ENCODE measurements at places on chromosomes 1 and 21.

DNA sequence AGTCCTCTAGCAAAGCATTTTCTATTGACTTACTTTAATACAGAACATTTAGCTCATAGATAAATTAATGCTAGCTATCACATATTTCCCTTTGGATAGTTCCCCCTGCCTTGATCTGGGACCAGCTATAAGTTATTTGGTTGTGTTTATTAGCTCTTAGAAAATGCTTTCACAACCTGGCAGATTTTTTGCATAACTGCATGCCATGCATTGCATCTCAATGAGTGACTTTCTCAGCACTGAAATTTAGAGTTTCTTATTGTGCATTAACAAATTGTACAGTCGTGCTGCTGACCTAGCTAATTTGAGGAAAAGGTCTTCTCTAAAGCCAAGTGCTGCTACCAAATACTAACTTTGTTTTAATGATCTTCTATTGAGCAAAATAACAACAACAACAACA is 164.8 kb downstream of the PLPPR5 start:
- no peak for DNase-seq

- DNase-seq: no peak
Measured at GRCh38 chr21:35911412-35912191, 148.7 kb downstream of the SETD4 start.

DNA sequence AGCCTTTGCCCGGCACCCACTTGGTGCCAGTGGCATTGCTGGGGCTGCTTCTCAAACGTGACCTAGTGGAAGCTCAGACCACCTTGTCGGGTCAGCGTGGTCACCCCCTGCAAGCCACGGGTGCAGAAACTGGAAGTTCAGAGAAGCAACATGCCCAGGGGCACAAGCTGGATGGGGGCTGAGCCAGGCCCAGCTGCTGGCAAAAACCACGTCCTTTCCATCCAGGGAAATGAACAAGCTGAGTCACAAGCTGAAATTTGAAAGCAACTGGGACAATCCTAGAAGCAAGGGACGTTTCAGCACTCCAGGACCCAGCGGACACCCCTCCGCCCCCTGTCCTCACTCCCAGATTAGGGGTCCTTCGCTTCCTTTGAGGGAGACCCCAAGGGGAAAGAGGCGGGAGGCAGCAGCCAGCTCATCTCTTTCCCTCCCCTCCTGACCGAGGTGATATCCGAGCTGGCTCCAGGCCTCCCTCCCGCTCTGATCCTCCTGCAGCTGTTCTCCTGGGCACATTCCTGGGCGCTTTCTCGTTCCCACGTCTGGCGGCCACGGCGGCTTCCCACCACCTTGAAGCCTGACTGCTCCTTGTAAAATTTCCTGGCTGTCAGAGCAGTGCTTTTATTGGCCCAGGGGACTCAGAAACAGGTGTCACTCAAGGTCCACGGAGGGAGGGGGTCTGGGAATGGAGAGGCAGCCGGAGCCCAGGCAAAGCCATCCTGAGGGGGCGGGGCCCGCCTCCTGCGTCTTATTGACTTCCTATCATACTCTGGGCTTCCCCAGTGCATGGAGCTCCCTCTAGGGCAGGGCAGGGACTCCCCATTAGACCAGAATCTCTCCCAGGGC is 62.8 kb downstream of the PAX7 start:
- DNase-seq: no peak

DNA sequence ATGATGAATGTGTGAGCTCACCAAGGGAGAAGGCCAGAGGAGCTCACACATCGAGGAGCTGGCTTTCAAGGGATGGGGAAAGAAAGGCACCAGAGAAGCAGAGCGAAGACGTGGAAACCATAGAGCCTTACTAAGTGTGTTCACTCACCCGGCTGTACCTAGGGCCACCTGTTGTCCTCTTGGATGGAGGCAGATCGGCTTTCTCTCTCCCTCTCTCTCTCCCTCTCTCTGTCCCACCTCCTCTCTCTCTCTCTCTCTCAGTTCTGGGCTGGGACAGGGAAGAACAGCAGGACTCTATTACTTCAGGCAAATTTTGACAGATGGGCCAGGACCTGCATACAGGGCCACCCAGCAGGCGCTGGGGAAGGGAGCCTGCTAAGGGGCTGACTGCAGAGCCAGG is 64.8 kb downstream of the HIVEP3 start:
- no peak for DNase-seq

- DNase-seq: no peak
Measured at GRCh38 chr1:28812669-28813468, 899 bp downstream of the OPRD1 start.

DNA sequence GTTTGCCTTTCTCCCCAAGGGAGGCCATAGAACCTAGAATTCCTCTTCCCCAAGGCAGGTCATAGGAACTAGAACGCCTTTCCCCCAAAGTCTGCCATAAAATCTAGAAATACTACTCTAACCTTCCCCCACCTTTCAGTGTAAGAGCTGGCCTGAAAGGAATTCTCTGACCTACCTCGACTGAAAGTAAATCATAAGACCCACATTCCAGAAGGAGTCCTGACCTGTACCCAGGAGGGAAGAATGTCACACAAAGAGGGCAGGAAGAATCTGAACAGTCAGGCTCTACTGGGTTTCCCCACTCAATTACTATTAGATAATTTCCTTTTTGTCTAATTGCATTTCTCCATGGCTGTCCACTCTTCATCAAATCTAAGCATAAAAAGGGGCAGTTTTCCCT is 5.7 kb upstream of the ATG4C start:
- DNase-seq: no peak

GRCh38 chr1:29621826-29622435 is 385.6 kb downstream of the PTPRU start:
- no peak for DNase-seq

- no peak for DNase-seq
Measured at GRCh38 chr1:119988306-119989062, 81.0 kb downstream of the NOTCH2 start.

- DNase-seq: peak; percentile 34
Measured at GRCh38 chr1:109397581-109398342, at the start of gene SORT1. TSS of gene SORT1 (minus strand) at chr1:109397918. CDS start at chr1:109397892, 26 bp downstream.

DNA sequence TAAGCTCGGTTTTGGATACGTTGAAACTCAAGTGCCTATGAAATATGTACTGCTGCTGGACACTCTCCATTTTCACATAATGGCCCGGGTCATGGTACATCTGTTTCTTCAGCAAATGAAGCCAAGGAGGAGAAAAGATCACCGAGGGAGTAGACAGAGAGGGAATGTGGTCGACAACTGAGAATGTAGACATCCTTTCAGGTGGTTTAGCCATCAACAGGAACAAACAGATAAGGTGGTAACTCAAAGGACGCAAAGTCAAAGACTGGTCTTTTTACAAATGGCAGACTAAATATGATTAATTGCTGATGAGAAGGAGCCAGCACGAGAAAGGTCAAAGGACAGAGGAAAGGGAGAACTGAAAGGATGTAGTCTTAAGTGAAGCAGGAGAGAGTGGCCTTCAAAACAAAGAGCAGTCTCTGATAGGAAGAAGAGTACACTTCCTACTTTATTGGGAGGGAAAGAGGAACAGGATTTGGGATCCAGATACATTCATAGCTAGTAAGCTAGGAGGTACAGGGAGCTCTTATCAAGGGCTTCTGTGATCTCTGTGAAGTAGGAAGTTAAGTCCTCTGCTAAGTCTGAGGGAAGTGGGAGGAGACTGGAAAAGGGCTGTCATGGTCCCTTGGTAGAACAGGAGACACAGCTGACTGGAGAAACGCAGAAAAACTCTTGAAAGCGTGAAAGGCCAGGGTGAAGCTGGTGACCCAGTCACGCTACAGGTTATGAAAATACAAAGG is 28.3 kb downstream of the NUP133 start:
- no peak for DNase-seq

- no peak for DNase-seq
Measured at GRCh38 chr1:236619398-236619797, 15.1 kb upstream of the HEATR1 start.

DNA sequence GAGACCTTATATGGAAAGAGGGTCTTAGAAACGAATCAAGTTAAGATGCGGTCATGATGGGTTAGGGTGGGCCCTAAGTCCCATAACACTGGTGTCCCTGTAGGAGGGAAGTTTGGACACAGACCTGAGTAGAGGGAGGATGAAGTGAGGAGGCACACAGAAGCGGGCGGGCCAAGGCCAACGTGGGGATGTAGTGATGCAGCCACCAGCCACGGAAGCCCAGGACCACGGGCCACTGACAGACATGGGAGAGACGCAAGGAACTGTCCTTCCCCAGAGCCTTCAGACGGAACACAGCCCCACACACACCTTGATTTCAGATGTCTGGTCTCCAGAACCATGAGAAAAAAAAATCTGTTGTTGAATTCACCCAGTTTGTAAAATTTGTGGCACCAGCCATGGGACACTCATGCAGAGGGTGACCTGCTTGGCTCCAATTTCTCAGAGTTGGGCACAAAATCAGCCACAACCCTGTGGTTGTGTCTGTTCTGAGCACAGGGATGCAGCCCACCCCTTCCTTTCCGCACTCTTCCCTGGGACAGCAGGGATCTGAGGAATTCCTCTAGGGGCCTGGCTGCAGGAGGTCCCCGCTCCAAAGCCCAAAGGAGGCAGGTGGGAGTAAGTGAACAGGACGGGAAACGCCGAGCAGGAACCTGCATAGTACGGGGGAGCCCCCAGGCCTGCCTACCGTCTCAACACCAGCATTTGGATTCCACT is 61.1 kb downstream of the RIPK4 start:
- no peak for DNase-seq

- no peak for DNase-seq
Measured at GRCh38 chr21:16568244-16568643, 838.5 kb downstream of the USP25 start.

DNA sequence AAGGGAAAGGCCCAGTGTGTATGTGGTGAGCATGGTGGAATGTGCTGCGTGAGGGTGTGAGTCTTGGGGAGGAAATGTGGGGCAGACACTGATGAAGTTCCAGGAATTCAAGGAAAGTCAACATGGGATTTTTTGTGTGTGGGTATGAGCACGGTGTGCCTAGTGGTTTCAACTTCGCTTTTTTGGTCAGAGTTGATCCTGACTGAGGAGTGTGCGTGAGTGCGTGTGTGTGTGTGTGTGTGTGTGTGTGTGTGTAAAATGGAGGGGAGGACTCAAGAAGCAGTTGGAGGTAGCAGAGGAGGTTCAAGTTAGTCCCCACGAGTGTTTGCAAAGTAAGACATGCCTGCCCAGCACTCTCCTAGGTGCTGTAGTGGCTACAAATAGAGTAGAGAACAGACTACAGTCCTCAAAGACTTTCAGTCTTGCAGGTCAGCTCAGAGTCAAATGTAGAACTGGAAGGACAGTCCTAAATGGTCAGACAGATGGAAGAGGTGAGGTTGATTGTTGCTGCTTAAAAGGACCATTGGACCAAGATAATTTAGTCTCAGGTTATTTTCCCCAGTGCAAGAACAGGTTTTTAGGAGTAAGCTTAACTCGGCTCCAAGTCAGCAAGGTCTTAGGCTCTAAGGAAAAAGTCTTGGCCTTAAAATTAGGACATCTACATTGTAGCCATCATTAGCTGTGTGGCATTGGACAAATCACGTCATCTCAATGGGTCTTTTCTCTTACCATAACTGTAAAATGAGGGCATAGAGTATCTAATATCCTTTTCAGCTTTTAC is 25.0 kb downstream of the SLAMF1 start:
- DNase-seq: no peak

GRCh38 chr1:32240140-32240951 is 6.7 kb upstream of the FAM167B start:
- DNase-seq: no peak

DNA sequence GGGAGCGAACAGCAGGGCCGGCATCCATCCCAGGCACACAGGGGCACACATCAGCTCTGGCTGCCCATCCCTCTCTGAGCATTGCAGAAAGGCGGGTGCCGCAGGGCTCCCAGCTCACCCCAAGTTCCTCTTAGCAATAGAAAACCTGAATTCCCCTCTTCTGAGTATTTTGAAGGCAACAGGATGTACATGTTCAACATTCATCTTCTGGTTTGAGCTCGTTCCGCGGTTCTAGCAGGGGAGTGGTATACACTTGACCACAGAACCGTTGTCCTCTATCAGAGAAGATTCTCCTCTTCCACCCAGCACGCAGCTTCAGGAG is 23.6 kb downstream of the ACTA1 start:
- no peak for DNase-seq

- DNase-seq: peak; percentile 84
Measured at GRCh38 chr1:162541619-162542141, 19.8 kb upstream of the UAP1 start.

DNA sequence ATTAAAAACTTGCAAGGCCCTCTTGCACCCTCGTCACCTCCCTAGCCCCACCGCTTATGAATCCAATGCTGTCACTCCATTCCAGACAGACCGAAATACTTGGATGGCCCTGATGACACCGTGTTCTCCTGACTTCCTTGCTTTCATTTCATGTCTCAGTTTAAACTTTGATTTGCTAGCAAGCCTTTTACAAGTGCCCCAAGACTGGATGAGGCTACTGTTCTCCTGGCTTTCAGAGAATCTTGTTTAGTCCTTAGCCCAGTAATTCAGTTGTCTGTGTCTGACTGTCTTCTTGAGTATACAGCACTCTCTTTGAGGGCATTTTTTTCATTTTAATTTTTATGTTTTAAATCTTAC is 824 bp upstream of the IFI44L start:
- DNase-seq: no peak

DNA sequence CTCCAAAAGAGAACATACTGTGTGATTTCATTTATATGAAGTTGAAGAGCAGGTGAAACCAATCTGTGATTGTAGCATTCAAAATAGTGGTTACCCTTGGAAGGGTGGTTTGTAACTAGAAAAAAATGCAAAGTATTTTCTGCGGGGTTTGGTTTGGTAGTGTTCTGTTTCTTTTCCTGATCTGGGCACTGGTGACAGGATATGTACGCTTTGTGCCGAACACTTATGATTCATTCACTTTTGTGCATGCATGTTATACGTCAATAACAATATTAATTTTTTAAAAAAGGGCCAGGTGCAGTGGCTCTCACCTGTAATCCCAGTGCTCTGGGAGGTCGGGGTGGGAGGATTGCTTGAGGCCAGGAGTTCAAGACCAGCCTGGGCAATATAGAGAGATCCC is 63.8 kb downstream of the CD34 start:
- DNase-seq: no peak

GRCh38 chr1:92244376-92244775 is 26.7 kb downstream of the C1orf146 start:
- no peak for DNase-seq

DNA sequence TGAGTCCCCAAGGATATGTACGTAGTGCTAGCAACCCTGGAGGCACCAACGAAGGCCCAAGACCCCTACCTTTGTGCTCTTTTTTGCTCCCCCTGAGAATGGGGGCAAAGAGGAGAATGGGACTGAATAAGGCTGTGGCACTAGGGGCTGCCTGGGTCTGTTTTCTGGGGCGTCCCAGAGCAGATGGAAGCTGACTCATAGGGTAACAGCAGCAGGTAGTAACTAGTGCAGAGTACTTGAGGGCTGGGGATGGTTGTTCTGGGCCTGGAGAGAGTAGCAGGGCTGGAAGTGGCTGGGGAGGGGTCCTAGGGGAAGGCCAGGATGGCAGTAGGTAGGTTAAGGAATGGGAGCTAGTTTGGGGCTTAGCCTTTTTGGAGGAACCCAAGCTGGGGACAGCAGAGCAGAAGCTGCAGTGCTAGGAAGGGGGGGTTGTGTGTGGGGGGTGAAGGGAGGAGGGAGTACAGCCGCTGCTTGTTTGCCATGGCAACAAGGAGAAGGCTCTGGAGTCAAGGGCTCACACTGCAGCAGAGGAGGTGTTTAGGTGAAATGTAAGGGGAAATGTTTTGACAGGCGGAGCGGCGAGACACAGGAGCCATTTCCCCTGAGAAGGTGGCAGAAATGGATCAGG is 1.8 kb downstream of the NCDN start:
- no peak for DNase-seq

- no peak for DNase-seq
Measured at GRCh38 chr1:185442050-185442449, 125.0 kb upstream of the IVNS1ABP start.

Data from AG09319 (cell line).